ENCODE measurements at places on chromosomes 16 and 17.

GRCh38 chr17:49851387-49852291 lies 3.8 kb upstream of the TAC4 start:
- no peak for DNase-seq

DNA sequence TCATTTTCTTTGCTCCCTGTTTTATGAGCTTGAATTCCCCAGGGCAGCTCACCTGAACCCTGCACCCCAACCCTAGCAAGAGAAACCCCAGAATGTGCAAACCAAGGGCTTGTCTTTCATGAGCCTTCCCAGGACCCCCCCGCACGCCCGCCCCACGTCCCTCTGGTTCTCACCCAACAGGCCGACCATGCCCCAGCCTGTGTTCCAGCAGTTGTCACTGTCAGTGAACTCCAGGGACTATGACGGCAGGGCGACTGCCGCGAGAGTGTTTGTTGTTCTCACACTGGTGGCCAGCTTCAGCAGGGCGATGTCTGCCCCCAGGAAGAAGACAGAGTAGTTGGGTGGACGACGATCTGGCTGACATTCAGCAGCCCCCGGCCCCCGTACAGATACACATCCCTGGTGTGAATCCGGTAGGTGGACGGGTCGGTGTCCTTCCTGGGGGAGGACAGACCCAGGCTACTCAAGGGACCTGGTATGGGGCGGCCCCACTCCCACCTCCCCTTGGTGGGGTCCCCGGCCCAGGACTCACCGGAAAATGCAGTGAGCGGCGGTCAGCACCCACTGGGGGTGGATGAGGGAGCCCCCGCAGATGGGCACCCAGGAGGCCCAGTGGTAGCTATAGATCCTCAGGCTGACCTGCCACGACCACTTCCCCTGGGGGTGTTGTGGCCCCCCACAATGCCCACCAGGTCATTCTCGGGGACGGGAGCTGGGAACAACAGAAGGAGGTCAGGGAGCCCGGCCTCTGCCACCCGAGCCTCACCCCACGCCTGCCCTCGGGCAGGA lies 20.1 kb downstream of the TPSD1 start:
- DNase-seq = no peak

- no peak for DNase-seq
Measured at GRCh38 chr17:65931246-65932149, 260.4 kb downstream of the CEP112 start.

DNA sequence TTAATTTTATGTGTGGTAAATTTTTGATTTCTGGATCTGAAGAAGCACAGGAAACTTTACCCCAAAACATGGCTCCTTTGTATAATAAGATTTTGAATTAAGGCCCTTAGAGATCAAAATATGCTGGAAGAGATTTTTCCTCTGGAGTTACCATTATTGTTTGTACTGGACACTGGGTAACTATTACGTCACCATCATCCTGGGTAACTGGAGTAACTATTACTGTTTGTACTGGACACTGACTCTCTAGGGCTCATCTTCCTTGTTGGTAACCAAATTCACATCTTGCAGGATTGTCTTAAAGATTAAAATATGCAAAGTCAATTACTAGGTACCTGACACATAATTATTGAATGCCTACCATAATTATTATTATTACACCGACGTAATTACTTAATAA lies 593.8 kb upstream of the GOT2 start:
- DNase-seq = no peak

- DNase-seq = no peak
Measured at GRCh38 chr16:81403208-81403600, 41.4 kb upstream of the CMIP start.

DNA sequence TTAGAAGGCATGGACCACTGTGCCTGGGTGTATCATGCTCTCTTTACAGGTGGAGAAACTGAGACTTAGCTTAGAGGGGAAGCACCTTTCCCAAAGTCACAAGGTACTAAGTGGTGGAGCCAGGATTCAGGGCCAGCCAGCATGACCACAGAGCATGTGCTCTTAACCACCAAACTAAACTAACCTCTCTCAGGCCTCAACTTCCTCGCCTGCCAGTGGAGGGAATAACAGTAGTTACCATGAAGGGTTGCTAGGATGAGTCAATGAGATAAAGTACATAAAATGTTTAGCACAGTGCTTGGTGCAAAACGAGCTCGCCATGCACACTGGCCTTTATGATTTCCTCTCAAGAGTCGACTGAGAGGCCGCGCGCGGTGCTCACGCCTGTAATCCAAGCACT lies 6.4 kb upstream of the MYO1C start:
- no peak for DNase-seq

- DNase-seq = no peak
Measured at GRCh38 chr17:22469941-22470340, 777.6 kb downstream of the KCNJ18 start.

GRCh38 chr16:89048090-89048725 lies 45.4 kb upstream of the ACSF3 start:
- DNase-seq = no peak

- no peak for DNase-seq
Measured at GRCh38 chr16:57651344-57652333, 16.5 kb upstream of the ADGRG3 start.

DNA sequence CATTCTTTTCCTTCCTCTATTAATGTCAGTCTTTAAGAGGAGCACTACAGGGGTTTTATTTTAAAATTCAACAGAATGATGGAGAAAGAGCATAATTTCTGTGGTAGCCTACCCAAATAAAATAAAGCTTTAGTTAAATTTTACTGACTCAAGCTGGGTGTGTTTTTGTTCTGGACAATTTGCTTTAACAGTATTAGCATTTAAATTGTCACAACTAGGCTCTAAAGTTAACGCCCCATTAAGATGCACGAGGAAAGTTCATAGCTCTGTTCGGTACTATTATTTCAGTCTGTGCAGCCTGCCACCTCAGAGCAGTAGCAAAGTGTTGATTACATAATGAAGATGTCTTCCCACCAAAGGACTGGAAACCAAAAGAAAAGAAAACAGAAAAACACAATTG lies 52.0 kb downstream of the CDK12 start:
- no peak for DNase-seq

DNA sequence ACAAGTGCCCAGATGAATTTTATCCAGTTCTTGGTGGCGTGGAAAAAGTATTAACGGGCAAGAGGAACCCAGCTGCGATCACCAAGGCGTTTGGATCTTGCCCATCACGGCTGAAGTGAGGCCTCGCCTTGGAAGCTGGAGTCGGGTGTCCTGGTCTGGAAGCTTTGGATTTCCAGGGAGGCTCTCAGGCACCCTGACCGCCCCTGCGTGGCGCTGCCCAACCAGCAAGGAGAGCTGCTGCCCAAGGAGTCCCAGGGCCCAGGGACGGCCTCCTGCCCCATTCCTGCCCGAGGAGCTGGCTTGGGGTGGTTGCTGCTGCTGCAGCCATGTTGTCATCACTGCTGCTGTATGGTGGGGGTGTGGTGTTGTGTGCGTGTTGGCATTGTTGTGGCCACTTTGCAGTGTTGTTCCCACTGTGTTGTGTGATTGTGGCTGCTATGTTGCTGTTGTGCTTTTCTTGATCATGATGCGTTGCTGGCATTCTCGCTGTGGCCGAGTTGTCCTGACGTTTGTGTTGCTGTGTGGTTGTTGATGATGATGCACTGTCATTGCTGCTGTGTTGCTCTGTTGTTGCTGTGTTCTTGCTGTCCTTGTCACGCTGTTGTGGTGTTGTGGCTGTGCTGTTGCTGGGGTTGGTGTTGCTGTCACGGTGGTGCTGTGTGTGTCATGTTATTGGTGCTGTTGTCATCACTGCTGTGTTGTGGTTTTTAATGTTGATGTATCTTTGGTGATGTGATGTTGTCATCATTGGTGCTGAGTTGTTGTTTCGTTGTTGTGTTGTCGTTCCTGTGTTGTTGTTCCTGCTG lies 318.8 kb downstream of the C16orf95 start:
- DNase-seq = no peak

Data from esophagus squamous epithelium (tissue), 5 donors.